ENCODE measurements at places on chromosomes 4 and X. TPM values are rescaled to one million over a fixed set of nuclear protein-coding genes. Genes with fewer than 3 reads are reported as not detected.

SPARCL1 gene
- total RNA-seq, result not detected

MANBA gene
- 18.7 TPM for total RNA-seq

CXCR3 gene
- total RNA-seq, result not detected

NPY1R gene
- 0.04 TPM for total RNA-seq

AMOT gene
- 5.2 TPM for total RNA-seq

ZNF157 gene
- 0.24 TPM for total RNA-seq
